ENCODE measurements at places on chromosomes 5 and 9.

DNA sequence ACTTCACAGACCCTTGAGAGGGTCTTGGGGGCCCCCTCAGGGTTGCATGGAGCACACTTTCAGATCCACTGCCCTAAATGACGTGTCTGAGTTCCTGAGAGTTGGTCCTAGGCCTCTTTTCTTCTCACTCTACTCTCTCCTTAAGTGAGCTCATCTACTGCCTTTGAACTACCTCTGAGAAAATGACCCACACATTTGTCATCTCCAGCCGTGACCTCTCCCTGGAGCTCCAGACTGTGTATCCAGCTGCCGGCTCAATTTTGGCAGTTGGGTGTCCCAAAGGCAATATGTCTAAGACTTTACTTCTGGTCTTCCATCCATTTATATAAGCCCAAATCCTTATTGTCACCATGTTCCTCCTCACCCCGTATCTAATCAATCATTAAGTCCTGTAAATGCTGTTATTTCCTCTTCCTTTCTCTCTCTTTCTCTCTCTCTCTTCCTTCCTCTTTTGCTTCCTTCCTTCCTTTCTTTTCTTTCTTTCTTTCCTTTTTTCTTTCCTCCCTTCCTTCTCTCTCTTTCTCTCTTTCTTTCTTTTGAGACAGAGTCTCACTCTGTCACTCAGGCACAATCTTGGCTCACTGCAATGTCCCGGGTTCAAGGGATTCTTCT lies 51.2 kb upstream of the HSPA9 start:
- DNase-seq = no peak

DNA sequence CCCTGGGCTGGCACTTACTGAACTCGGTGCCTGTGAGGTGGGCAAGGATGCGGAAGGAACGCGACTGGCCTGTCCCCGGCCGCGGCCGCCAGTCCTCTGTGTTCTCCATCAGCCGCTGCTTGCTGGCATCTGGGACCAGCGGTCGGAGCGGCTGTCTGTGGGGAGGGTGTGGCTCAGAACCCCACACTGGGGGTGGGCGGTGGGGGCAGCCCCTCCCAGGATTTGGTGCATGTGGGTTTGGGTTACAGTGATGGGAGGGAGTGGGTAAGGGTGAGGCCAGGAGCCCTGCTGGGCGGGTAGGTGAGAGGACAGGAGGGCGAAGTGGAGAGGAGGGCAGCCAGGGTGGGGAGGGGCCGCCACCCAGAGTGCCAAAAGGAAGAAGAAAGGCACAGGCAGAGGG lies 6.4 kb downstream of the PDLIM7 start:
- no peak for DNase-seq

DNA sequence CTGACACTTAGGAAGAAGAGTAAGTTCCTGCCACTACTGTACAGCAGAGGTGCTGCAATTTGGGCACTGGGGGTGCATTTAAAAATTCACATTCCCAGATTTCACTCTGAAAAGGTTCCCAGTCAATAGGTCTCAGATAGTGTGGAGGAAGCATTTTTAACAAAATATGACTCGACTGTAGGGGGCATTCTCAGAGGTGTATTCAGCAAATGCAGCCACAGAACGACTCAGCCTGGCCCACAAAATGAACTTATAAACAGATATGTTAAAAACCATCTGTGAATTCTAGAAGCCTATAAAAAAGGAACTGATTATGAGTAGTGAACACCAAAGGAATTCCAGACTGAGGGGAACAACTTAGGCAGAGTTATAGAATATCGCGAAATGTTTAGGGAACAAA lies 31.1 kb downstream of the MLLT3 start:
- no peak for DNase-seq

GRCh38 chr5:40914835-40915234 lies 5.5 kb downstream of the C7 start:
- DNase-seq = no peak

- DNase-seq = no peak
Observed at GRCh38 chr5:118043531-118043930, 944.8 kb downstream of the DTWD2 start.

Measured in NCI-H2227 treated with DMSO at 0.1 percent for 48 hours (cell line).